ENCODE measurements at places on chromosomes 11 and 22. TPM values are rescaled to one million over a fixed set of nuclear protein-coding genes. Genes with fewer than 3 reads are reported as not detected.

The TBC1D22A gene
- polyA plus RNA-seq = 20.6 TPM

The UPB1 gene
- polyA plus RNA-seq = not detected

- DNase-seq = no peak
Measured at GRCh38 chr11:33670250-33671011, 30.2 kb downstream of the C11orf91 start.

The KCNJ11 gene
- polyA plus RNA-seq = 21.1 TPM

The ZBED4 gene
- polyA plus RNA-seq = 10.0 TPM

GRCh38 chr22:31940506-31940905 is 3.8 kb upstream of the YWHAH start:
- no peak for DNase-seq

- DNase-seq = no peak
Measured at GRCh38 chr11:46879056-46879585, 33.0 kb upstream of the CKAP5 start.
